ENCODE measurements at places on chromosomes 12 and 14.

GRCh38 chr12:51784688-51785087 lies 63.8 kb downstream of the FIGNL2 start:
- DNase-seq = no peak

DNA sequence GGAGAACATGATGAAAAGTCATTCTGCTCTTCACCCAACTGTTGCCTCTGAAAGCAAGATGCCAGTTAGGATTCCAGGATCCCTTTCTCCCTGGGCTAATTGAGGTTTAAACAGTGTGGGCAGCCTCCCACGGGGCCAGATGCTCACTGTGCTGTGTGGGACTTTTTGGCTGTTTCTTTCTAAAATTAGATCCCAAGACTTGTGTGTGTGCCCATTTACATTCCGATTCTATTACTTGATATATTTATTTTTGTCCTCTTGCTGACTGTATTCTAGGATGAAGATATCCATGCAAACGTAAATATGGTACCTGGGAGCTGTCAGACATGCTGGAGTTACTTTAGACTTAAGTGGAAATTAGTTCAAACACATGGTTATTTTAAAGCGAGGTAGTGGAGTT lies 6.2 kb downstream of the IFT43 start:
- DNase-seq = no peak

DNA sequence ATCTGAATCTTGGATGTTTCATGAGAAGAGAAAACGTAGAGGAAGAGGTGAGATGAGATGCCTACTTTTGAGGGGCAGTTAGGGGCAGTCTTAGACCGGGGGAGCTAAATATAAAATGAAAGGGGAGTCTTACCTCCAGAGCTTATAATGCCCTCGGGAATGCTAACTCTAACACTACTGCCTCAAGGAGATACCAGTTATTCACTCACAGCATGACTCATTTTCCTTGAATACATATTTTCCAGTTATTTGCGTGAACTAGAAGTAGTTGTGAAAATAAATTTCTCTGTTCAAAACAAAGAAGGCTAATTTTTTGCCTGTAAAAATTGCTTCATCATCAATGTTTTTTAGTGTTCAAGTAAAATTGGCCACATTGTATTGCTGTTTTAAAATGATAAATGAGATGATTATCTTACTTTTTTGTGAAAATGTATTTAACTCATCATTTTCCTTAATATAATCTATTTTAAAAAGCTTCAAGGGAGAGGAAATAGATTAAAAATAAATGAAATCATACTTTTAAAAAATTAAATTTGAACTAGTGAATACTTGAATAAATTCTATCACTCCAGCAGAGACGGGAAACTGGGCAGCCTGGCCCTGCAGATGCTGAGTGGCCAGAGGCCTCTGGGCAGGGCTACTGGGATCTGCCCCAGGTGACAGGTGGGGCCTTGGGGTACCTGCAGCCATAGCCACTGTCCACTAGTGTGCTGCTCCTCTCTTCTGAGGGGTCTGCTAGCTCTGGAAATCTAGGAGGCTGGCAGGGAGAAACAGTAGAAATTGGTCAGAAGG lies 339.3 kb downstream of the EGLN3 start:
- DNase-seq = no peak

- DNase-seq = no peak
Observed at GRCh38 chr12:92121826-92122225, 23.8 kb downstream of the BTG1 start.

- DNase-seq = no peak
Observed at GRCh38 chr12:69884386-69884785, 59.4 kb downstream of the MYRFL start.

DNA sequence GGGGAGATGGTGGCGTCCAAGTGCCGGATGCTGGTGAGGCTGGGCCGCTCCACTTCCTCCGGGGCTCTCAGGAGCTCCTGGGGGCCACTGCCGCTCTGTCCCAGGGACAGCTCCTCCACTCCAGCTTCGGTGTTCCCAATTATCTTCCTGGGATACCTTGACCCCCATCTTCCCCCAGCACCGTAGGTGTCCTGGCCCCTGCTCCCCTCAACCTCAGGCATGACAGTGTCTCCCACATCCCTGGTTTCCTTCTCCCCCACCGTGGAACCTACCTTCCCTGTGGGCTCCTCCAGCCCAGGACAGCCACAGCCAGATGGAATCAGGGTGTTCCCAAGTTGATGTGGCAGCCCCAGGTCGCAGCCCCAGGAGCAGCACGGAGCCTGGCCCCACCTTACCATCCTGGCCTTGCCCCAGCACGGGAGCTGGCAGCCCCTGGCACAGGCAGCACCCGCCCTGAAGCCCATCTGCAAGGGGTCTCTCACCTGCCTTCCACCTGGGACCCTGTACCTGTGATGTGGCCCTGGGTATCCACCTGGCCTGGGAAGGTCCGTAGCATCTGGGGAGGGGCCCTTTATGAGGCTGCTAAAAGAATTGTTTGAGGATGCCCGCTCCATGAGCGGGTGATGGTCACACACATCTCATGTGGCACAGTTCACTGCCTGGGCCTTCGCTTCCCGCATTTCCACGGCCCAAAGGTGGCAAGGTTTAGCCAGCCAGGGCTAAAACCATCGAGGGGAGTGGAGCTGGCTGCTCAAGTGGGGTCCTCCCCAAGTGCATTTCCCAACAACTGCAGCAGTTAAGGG lies 4.1 kb downstream of the TMEM121 start:
- DNase-seq = no peak

GRCh38 chr12:15634010-15634683 lies 155.0 kb downstream of the EPS8 start:
- no peak for DNase-seq

- no peak for DNase-seq
Observed at GRCh38 chr12:130987151-130987931, 33.6 kb downstream of the ADGRD1 start.

DNA sequence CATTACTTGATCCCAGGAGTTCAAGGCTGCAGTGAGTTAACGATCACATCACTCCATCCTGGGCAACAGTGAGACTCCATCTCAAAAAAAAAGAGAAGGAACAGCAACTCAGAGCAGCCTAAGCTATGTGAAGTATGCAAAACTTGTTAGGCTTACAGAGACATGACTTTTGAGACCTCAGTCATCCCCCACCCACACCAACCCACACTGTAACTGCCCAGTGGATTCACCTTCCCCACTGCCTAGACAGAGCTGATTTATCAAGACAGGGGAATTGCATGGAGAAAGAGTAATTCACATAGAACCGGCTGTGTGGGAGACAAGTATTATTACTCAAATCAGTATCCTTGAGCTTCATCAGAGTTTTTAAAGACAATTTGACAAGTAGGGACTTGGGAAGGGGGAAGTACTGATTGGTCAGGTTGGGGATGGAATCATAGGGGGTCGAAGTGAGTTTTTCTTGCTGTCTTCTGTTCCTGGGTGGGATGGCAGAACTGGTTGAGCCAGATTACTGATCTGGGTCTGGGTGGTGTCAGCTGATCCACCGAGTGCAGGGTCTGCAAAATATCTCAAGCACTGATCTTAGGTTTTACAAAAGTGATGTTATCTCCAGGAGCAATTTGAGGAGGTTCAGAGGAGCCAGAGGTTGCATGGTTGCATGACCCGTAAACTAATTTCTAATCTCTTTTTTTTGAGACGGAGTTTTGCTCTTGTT lies 6.2 kb upstream of the WDR89 start:
- peak; percentile 22 for DNase-seq

GRCh38 chr12:6735448-6736191 lies 11.8 kb downstream of the COPS7A start:
- DNase-seq = peak; percentile 72

DNA sequence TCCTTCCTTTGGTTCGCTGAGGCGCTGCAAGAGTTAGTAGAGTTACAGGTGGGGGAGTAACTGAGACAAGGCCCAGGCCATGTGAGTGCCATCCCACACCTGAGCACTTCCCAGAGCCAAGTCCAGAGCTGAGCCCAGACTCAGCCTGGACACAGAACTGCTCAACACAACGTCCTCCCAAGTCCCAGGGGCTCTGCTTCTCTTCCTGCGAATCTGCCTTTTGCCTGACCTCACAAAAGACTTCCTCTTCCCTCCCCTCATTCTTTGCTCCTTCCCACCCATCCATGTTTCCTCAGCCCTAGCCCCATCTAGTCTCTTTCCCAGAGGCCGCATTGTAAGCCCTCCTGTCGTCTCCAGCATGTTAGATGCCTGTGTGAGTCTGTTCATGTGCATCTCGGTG lies 16.6 kb upstream of the MCRS1 start:
- DNase-seq = no peak

GRCh38 chr14:34668111-34668510 lies 38.2 kb upstream of the SNX6 start:
- no peak for DNase-seq

- DNase-seq = peak; percentile 78
Observed at GRCh38 chr12:8078398-8078797, 3.7 kb upstream of the NECAP1 start.

DNA sequence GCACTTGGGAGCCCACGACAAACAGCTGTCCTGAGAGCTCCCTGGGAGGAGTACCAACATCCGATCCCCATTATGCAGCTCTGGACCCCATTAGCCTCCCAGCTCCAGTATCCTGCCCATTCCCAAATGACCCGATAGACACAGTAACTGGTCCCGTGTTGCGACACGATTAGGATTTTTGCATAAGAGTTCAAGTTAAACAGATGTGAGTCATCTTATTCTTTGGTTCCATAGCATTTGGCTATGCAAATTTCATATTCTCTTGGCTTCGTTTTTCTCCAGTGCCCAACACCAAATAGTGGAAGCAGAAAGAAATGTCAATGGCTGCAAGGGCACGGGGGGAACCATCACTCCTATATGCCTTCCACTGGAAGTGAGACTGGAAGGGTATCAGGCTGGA lies 43.0 kb upstream of the LRRC10 start:
- DNase-seq = no peak

- DNase-seq = no peak
Observed at GRCh38 chr12:5480218-5480937, 48.5 kb downstream of the NTF3 start.

- no peak for DNase-seq
Observed at GRCh38 chr12:90327793-90328743, 619.4 kb upstream of the ATP2B1 start.

DNA sequence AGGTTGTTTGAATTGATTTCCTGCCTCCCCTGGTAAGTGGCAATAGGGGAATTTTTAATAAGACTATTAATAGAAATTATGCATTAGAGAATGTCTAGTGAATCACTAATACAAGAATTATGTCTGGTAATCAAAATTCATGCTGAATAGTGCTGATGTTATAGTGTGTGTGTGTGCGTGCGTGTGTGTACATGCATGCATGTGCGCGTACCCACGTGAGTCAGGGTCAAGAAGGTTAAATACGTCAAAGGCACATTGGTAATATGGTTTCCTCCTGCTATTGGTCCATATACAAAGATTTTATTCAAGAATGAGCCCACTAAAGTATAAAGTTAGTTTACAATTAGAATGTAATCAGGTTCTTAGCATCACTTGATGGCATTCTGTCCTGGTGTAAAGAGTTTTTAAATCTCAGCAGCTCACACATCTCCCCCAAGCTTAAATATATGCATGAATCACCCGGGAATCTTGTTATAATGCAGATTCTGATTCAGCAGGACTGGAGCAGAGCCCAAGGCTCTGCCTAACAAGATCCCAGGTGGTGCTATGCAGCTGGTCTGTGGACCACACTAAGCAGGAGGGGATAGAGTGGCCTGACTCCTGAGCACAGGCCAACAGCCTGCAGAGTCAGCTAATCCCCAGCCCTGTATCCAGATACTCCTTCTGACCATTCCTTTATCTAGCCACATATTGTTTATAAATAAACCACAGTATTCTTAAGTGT lies 43.9 kb downstream of the TTC9 start:
- DNase-seq = no peak

Measured in activated CD4-positive, alpha-beta T cell treated with anti-CD3 and anti-CD28 coated beads for 36 hours (primary cell).